NCI-H1105 treated with DMSO at 0.1 percent for 48 hours (cell line): ENCODE measurements at places on chromosomes 16 and 17.

DNA sequence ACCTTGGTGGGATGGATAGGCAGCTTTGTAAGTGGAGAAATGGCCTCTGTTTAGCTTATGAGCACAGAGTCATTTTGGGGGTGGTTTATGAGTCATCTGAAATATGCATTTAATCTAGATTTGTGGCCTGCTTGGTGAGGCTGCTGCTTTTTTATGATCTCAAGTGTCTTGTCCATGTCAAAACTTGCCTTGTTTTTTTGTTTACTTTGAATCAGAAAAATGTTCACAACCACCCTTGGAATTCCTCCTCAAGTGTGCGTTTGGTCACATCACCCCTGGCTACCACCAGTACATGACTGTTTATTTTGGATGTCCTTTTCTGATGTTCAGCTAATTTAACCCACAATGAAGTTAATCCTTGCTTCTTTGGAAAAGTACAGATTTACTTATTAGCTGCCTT is 64.6 kb downstream of the FTO start:
- no peak for DNase-seq

DNA sequence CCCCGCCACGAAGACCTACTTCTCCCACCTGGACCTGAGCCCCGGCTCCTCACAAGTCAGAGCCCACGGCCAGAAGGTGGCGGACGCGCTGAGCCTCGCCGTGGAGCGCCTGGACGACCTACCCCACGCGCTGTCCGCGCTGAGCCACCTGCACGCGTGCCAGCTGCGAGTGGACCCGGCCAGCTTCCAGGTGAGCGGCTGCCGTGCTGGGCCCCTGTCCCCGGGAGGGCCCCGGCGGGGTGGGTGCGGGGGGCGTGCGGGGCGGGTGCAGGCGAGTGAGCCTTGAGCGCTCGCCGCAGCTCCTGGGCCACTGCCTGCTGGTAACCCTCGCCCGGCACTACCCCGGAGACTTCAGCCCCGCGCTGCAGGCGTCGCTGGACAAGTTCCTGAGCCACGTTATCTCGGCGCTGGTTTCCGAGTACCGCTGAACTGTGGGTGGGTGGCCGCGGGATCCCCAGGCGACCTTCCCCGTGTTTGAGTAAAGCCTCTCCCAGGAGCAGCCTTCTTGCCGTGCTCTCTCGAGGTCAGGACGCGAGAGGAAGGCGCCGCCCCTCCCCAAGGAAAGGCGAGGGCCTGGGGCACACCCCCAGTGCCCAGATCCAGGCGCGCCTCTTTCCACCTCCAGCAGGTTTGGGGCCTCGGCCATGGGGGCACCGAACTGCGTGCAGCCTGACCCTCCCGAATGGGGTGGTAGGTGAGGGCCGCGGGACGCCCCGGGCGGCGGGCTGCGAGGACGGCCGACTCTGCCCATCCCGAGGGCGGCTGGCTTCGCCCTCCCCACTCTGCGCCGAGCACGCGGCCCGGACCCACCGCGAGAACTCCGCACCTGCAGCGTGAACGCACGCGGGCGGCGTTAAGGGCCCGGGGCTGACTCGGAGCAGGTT is 664 bp downstream of the HBQ1 start:
- DNase-seq = peak; percentile 46

DNA sequence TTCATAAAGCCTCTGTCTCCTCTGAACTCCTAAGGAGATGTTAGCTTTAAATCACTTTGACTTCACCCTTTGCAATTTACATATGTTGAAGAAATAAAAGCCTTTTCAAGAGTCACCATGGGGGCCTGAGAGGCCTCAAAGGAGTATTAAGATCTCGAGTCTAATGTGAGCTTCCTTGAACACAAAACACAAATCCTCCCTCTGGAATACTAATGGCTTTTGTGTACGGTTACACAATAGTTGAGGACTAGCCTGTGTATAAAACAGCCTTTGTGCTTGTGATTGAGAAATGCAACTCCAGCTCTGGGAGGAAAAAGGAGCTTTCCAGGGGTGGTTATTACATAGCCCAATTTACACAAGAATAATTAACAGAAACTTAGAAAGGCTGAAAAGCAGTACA is 1140.2 kb downstream of the CDH11 start:
- no peak for DNase-seq

DNA sequence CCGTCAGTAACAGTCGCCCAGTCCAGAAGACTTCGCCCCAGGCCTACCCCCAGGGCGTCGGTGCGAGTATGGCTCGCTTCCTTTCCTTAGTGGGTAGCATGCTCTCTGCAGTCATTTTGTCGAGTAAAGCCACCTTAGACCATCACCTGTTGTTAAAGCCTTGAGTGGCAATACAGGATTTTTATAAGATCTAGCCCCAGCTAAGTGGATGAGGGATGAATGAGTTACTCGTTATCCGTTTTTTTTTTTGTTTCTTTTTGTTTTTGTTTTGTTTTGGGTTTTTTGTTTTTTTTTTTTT is 322 bp upstream of the KLHL11 start:
- DNase-seq = no peak

- no peak for DNase-seq
Observed at GRCh38 chr17:9982159-9982558, 77.1 kb upstream of the RCVRN start.

DNA sequence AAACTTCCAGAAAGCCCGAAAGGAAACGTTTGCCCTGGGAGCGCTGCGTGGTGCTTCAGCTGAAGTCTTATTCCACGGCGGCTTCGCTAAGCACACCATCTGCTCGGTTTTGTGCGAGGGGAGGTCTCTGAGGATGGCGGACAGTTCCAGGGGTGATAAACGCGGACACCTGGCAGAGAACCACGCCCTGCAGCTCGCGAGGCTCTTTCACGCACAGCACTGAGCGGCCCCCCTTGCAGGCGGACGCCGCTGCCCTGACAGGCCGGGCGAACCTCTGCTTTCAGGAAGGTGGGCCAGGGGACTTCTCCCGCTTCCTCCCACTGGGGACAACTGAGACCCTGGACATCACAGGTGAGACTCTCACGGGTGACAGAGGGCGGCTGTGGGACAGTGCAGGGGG is 3.7 kb downstream of the MVD start:
- no peak for DNase-seq

DNA sequence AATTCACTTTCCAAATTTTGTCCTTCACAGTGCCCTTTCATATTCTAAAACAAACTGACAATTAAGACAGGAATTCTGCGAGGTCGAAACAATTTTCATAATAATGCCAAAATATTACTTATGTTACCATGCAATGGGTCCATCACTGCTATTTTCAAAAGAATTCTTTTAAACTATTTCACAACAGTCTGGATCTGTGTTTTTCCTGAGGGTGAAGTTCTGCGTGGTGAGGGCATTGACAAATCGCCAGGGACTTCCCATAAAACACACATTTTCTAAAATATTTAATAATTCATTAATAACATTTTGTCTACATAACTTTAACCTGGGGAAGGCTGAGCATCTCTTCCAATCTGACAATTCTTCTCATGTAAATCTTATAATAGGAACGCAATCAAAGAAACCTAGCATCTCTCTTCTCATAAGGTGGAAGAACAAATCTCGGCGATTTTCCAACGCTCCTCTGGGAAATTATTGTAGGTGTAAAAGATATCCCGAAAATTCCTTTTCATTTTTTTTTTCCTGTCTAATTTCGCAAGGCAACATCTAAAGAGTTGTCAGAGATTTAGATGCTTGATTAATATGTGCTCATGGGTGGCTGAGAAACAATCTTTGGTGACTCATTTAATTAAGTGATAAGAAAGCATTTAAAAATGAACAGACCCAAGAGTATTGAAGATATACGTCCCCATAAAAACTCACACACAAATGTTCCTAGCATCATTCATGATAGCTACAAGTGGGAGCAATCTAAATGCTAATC is 41.5 kb downstream of the CALB2 start:
- DNase-seq = no peak

GRCh38 chr16:7377231-7377630 is 44.6 kb downstream of the RBFOX1 start:
- no peak for DNase-seq

GRCh38 chr17:8843344-8843743 is 24.1 kb downstream of the PIK3R6 start:
- no peak for DNase-seq

GRCh38 chr17:6088141-6088540 is 18.0 kb downstream of the WSCD1 start:
- no peak for DNase-seq

GRCh38 chr16:31375231-31375630 is 17.9 kb upstream of the ITGAD start:
- no peak for DNase-seq

- DNase-seq = no peak
Observed at GRCh38 chr17:82441691-82442487, 8.7 kb downstream of the CYBC1 start.

GRCh38 chr16:84810518-84811273 is 9.1 kb upstream of the CRISPLD2 start:
- no peak for DNase-seq

DNA sequence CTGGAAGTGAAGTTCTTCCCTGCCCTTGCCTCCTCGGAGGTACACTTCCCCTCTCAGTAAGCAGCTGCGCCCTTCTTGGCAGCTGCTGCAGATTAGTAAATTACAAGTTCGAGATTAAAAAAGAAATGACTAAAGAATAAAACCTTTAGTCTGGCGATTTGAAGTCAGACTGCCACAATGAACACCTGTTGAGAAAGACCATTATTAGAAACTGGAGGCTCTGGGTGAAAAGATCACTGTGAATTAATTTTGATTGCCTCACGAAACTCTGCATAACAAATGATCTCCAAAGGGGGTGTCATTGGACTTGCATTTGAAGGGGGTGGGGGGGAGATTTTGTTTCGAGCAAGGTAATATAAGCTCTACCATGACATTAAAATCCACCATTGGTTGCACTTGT is 39.3 kb downstream of the SALL1 start:
- no peak for DNase-seq

GRCh38 chr17:8398980-8399379 is 1.4 kb upstream of the RNF222 start:
- DNase-seq = no peak

DNA sequence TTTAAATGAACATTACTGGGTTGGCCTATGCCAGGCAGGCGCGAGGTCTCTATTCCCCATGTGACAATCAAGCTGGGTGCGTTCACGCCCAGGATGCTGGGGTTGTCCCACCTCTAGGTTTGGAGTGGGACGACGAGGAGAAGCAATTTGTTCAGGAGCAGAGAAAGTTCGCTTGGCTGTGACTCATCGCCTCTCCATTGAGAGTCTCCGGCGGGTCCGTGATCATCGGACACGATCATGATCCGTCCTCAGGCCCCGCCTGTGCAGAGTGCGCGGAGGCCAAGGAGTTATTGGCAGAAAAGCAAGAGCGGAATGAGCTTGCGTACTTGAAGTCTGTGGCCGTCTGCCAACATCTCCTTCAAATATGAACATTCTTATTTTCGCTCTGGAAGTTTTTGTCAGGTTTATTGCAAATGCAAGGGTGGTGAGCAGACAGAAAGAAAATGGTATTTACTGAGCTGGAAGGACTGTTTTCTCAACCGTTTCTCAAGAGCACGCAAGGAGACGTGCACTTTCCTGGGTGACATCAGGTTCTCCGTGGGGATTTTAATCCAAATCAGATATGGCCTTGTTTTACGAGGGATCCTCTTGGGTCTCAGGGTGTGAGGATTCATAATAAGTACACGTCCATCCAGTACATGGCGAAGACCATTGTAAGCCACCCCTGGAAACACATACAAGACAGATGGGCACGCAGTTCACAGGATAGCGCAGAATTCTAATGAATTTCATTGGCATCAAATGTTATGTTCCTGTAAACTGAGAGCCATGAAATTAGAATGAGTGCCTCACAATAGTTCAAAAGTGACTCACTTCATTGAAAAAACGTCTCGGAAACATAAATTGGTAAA is 70.1 kb upstream of the CREBBP start:
- DNase-seq = peak; percentile 26

- no peak for DNase-seq
Observed at GRCh38 chr17:4261452-4261851, 2.3 kb downstream of the ANKFY1 start.

- no peak for DNase-seq
Observed at GRCh38 chr17:19933221-19933620, 44.4 kb downstream of the AKAP10 start.

- no peak for DNase-seq
Observed at GRCh38 chr16:56980792-56981724, 8.3 kb upstream of the NLRC5 start.

DNA sequence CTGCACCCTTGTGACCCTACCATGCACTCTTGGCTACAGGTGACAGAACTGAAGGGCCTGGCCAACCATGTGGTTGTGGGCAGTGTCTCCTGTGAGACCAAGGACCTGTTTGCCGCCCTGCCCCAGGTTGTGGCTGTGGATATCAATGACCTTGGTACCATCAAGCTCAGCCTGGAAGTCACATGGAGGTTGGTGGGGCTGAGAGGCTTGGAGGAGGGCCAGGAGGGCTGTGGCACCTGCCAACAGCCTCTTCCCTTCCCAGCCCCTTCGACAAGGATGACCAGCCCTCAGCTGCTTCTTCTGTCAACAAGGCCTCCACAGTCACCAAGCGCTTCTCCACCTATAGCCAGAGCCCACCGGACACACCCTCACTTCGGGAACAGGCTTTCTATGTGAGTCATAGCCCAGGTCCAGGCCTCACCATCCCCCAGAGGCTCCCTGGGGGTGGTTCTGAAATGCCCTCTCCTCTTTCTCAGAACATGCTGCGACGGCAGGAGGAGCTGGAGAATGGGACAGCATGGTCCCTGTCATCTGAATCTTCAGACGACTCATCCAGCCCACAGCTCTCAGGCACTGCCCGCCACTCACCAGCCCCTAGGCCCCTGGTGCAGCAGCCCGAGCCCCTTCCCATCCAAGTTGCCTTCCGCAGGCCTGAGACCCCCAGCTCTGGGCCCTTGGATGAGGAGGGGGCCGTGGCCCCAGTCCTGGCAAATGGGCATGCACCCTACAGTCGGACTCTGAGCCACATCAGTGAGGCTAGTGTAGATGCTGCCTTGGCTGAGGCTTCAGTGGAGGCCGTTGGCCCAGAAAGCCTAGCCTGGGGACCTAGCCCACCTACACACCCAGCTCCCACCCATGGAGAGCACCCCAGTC is 13.0 kb downstream of the RIPOR1 start:
- no peak for DNase-seq

DNA sequence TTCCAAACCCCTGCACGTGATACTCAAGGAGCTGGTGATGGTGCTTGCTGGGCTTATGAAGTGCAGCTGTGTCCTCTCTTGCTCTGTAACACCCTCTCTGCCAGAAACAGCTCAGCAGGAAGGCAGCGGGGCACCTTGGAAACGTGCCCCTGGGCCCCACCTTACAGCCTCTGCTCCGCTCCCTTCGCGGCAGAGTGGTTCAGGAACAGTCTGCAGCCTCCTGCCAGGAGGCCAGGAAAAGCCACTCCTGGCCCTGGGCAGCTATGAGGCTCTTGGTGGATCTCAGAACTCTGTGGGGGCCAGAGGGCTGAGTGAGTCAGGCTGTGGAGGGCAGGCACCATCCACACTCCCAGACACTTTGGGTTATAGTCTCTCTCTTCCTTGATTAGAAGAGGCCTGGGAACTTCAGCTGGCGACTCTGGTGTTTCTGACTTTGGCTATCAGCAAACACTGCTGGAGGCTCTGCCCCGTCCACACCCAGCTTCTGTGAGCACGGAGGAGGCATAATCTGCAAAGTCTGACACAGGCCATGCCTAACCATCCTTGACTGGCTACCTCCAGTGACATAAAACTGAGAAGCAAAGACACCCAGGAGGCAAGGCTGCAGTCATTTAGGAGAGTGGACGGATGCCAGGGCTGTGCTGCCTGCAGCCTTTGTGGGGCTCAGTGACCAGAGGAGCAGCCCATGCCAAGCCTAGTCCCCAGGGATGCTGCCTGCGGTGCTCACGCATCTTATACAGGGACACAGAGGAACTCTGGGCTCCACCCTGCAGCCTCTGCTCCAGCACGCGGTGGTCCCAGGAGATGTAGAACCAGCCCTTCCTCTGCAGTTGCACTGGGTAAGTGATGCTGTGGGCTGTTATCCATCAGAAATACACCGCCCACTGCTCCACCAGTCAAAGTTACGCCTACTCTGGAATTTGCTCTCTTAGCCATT is 65.3 kb downstream of the METRNL start:
- no peak for DNase-seq
